Astrocyte (in vitro differentiated cells and primary cell): ENCODE measurements at places on chromosomes 6 and 20. TPM values are rescaled to one million over a fixed set of nuclear protein-coding genes. Genes with fewer than 3 reads are reported as not detected.

Gene EYS
- total RNA-seq, result 0.07 and 0.16 TPM in 2 replicates

Gene PTCRA
- not detected in 2 replicates for total RNA-seq

Gene IP6K3
- total RNA-seq, result 4.5 and 4.6 TPM in 2 replicates

Gene GPR6
- not detected in 2 replicates for total RNA-seq

Gene RHAG
- total RNA-seq, result not detected in 2 replicates

Gene RING1
- 30.8 and 31.1 TPM in 2 replicates for total RNA-seq

Gene CRISP3
- total RNA-seq, result not detected in 2 replicates

Gene PSORS1C2
- not detected in 2 replicates for total RNA-seq

Gene DEFB118
- total RNA-seq, result not detected in 2 replicates

- DNase-seq, result no peak
- H3K27ac ChIP-seq, result peak overlapping the region; percentile 7
- no peaks in the 10 kb centered on the region for H3K27me3 ChIP-seq
- peaks cover 18% of the 10 kb centered on the region for H3K4me1 ChIP-seq
- peak overlapping the region; percentile 73 for H3K4me3 ChIP-seq
- no peaks in the 10 kb centered on the region for H3K36me3 ChIP-seq
These were observed 1.1 kb downstream of the RNF144B start for GRCh38 chr6:18388271-18388670.

- H3K4me3 ChIP-seq, result no peak overlapping the region
- peaks cover 24% of the 10 kb centered on the region for H3K4me1 ChIP-seq
- H3K27me3 ChIP-seq, result no peaks in the 10 kb centered on the region
- H3K27ac ChIP-seq, result peak overlapping the region; percentile 1
These were observed 10.2 kb upstream of the PEDS1 start for GRCh38 chr20:50163570-50164317.

DNA sequence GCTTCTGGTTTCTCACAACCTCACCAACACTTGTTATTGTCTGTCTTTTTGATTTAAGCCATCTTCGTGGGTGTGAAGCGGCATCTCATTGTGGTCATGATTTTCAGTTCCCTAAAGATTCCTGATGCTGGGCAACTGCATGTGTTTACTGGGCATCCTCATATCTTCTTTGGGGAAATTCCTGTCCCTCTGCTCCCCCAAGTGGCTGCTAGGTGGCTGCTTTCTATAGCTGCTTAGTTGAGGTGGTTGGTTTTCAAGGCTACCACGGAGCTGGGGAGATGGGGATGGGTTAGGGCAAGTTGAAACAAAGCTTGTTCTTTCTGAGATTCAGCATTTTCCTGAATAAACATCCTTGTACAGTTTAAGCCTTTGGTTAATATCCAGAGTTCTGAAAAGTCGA is 403.9 kb upstream of the SULF2 start:
- no peak overlapping the region for H3K27ac ChIP-seq
- H3K36me3 ChIP-seq, result no peaks in the 10 kb centered on the region
- no peaks in the 10 kb centered on the region for H3K27me3 ChIP-seq
- peaks cover 30% of the 10 kb centered on the region for H3K4me1 ChIP-seq

DNA sequence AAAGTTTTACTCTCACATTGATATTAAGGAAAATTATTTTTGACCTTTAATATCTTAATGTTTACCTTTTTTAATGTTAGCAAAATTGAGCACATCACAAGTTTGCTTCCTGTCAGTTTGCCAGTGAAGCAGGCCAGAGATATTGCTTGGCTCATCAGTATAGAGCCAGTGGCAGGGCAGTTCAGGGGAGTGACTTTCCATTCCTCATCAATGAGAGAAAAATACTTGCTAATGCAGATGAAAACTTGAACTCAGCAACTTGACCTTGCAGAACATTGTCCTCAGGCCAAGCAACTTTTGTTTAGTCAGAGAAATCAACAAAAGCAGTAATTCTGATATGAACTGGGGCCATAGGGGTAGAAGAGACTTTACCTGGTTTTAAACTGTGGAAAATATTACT is 6.9 kb downstream of the TAB2 start:
- no peak for DNase-seq
- H3K4me3 ChIP-seq, result no peak overlapping the region
- no peak overlapping the region for H3K27ac ChIP-seq

- H3K27ac ChIP-seq, result no peak overlapping the region
- no peak for DNase-seq
- no peak overlapping the region for H3K4me3 ChIP-seq
- peaks cover 7% of the 10 kb centered on the region for H3K4me1 ChIP-seq
- H3K36me3 ChIP-seq, result no peaks in the 10 kb centered on the region
These were observed 1.3 kb downstream of the ARFGEF3 start for GRCh38 chr6:138162955-138163575.

DNA sequence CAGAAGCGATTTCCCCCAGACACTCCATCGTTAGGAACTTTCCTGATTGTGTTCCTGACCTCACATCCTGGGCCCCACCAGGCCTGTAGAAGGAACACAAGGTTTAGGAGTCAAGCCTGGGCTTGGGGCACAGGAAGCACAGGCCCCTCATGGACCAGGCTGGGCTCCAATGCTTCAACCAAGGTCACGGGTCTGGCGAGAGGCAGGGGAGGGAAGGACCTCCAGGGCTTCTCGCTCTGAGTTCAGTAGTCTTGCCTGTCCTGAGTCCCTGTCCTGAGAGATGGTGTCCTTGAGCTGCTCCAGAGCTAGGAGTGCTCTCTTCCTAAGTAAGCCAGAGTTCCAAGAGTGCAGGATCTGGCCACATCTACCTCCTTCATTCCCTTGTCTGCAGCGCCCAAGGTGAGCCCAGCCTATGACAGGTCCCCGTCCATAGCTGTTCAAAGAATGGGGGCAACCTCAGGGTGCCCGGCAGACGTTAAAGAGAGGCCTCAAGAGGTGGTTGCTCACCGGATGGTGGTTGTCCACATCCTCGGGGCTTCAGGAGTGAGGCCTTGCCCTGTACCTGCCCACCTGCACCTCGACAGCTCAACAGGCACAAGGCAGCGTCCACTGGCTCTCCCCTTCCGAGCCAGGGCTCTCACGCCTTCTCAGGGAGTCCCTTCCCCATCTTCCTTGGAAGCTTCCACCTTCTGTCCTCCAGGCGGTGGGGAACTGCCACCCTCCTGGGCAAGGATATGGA is 1.6 kb upstream of the TUBB1 start:
- no peak overlapping the region for H3K4me3 ChIP-seq
- H3K27me3 ChIP-seq, result no peaks in the 10 kb centered on the region
- H3K4me1 ChIP-seq, result peaks cover 33% of the 10 kb centered on the region
- H3K36me3 ChIP-seq, result no peaks in the 10 kb centered on the region

GRCh38 chr20:38685853-38686473 is 38.3 kb upstream of the SLC32A1 start:
- peaks cover 5% of the 10 kb centered on the region for H3K27me3 ChIP-seq
- peak; percentile 10 for DNase-seq
- H3K4me3 ChIP-seq, result no peak overlapping the region
- no peaks in the 10 kb centered on the region for H3K4me1 ChIP-seq
- no peak overlapping the region for H3K27ac ChIP-seq
- no peaks in the 10 kb centered on the region for H3K36me3 ChIP-seq

GRCh38 chr20:63132715-63133471 is 83.0 kb downstream of the YTHDF1 start:
- no peaks in the 10 kb centered on the region for H3K36me3 ChIP-seq
- no peak overlapping the region for H3K27ac ChIP-seq
- H3K4me3 ChIP-seq, result no peak overlapping the region
- peaks cover 17% of the 10 kb centered on the region for H3K27me3 ChIP-seq
- H3K4me1 ChIP-seq, result no peaks in the 10 kb centered on the region

- H3K4me1 ChIP-seq, result peaks cover 13% of the 10 kb centered on the region
- no peak overlapping the region for H3K4me3 ChIP-seq
- H3K36me3 ChIP-seq, result no peaks in the 10 kb centered on the region
- H3K27ac ChIP-seq, result peak overlapping the region; percentile 30
- DNase-seq, result peak; percentile 53
- no peaks in the 10 kb centered on the region for H3K27me3 ChIP-seq
These were observed 165.0 kb downstream of the MOXD1 start for GRCh38 chr6:132236281-132236680.
